Activated B cell treated with CpG ODN at 0.5 μM for 24 hours (primary cell): ENCODE measurements at places on chromosomes 1 and 21.

DNA sequence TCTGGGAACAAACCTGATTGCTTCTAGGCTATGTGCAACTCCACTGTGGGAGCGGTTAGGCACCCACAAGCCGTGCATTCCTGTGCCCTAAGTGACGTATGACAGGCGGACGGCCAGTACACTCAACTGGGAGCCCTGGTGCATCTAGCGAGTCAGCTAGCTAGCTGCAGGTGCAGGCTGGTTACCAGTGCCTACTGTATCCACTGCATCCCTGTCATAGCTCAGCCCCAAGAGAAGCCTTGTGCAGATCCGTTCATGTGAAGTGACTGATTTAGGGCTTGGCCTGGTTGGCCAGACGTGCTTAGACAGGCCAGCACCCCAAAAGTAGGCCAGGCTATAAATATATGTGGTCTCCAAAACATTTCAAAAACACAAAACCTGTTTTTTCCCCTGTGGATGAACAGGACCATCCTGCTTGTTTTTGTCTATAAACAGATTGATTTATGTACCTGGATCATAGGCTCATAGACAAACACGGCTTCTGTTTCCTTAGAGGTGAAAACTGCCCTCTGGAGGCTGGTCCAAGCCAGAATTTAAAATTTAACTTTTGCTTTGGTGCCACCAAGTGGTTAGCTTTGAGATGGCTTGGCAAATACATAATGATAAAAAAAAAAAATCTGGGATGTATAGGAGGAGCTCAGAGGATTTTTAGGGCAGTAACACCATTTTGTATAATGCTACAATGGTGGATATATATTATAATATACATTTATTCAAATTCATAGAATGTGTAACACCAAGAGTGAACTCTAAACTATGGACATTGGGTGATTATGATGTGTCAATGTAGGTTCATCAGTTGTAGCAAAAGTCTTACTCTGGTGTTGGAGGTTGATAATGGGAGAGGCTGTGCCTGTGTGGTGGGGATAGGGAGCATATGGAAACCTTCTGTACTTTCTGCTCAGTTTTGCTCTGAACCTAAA, 68.5 kb downstream of the GIPC2 start:
- DNase-seq: no peak

- no peak for DNase-seq
These were observed 52.5 kb downstream of the NFASC start for GRCh38 chr1:204923201-204923600.

- no peak for DNase-seq
These were observed 5.4 kb upstream of the LRRC40 start for GRCh38 chr1:70210820-70211219.

DNA sequence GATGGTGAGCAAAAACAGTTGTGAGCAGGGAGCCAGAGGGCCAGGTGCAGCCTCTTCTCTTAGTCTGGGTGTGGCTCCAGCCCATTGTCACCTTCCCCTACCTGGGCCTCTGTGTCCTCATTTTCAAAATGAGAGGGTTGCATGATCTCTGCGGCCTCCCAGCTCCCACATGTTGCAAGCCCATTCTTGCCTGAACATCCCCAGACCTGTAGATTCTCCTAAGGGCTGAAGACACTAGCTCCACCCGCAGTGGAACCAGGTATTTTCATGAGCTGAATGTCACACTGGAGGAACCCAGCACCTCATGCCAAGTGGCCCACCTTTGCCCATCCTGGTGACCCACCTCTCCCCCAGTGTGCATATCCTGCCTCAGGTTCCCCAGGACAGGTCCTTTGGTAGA, 12.3 kb downstream of the IKBKE start:
- no peak for DNase-seq

GRCh38 chr1:7373876-7374562, 397.1 kb upstream of the VAMP3 start:
- DNase-seq: no peak

DNA sequence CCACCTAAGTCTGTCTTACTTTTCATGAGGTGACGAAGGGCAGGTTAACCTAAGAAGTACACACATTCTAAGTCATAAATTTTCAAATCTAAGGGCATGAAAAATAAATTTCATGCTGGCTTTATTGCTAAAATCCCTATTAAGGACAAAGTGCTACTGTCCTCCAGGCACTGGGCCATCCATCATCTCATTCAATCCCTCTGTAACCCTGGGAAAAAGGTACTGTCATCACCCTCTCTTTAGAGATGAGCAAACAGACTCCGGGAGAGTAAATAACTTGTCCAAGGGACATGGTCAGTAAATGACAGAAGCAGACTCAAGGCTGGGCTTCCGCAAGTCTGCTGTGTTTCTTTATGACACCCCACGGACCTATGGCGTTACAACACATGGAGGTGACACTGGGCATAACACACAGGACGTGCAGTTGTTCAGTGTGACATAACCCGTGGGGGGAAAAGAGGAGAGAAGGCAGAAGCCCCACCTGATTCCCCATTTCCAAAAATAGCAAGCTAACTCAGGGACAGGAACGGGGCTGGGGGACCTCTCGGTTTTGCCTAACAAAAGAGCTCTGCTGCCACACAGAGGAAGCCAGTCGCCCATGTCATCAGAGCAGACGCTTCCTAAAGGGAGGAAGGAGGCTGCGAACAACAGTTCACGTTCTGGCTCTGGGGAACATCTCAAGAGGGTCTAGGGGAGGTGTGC, 12.5 kb upstream of the SRM start:
- DNase-seq: no peak

DNA sequence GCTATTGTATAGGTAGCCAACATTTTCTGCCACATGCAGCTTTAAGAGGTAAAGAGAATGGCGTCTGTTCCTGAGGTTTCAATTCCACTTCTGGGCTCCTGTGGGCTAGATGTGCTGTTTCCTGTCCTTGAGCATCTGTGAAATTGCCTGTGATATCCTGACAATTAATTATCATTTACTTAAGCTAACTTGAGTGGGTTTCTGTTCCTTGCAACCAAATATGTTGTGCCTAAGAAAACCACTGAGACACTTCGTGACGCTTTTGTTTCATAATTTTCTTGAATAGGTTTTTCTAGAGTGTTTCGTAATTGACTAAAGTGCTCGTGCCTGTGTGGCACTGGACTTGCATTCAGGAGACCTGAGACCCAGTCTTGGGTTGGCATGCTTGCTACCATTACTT, 127.3 kb upstream of the POU3F1 start:
- DNase-seq: no peak

DNA sequence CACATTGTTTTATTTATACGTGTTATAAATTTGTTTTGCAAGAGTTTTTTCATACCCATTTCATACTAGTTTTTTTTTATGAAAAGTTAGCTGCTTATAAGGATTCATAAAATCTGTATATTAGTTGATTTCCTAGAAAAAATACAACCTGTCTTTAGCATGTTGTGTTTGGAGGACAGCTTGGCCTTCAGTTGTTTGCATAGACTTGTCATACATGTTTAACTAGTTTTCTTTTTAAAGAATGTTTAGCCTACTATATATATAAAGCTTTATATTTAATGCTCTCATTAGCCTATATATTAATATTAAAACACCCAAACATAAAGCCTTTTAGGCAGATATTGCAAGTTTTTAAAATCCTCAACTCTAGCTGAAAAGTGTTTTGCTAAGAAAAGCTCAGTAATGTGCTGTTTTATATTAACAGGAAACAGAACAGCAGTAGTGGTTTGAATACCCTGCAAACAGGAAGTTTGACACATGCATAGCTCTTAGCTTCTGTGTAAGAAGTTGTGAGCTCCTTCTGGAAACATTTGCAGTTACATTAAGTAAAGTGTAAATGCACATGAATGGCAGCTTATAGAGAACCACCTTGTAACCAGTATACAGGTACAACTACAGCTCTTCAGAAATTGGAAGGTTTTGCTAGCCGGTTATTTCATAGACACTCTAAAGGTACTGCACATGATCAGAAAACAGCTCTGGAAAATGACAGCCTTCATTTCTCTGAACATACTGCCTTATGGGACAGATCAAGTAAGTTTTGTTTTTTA, at the start of gene PRKACB:
TSS of gene PRKACB (plus strand) at position 476 of the 770 bp plus-strand sequence. CDS start at position 567, 91 bp downstream.
- DNase-seq: no peak

DNA sequence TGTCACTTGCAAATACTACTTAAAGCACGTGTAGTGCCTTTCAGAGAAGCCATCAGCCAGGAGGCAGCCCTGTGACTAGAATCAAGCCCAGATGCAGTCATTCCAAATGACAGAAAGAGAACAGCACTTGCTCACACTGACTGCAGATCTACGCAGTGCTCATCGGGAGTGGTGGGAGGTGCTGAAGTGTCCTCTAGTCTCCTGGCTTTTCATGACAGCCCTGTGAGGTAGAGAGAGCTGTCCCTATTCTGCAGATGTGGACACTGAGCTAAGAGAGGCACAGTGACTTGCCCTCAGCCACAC, 62.3 kb upstream of the EDN2 start:
- no peak for DNase-seq

GRCh38 chr1:226825037-226825745, 45.2 kb upstream of the PSEN2 start:
- no peak for DNase-seq

- DNase-seq: no peak
These were observed 9.7 kb downstream of the MYOG start for GRCh38 chr1:203076031-203076511.

- no peak for DNase-seq
These were observed 703.1 kb downstream of the ADGRL2 start for GRCh38 chr1:82503822-82504221.

- DNase-seq: no peak
These were observed 77.6 kb downstream of the MATN1 start for GRCh38 chr1:30645807-30646206.

GRCh38 chr1:157202331-157202730, 64.1 kb upstream of the ETV3 start:
- DNase-seq: no peak

GRCh38 chr1:7303554-7304317, 467.4 kb upstream of the VAMP3 start:
- no peak for DNase-seq

DNA sequence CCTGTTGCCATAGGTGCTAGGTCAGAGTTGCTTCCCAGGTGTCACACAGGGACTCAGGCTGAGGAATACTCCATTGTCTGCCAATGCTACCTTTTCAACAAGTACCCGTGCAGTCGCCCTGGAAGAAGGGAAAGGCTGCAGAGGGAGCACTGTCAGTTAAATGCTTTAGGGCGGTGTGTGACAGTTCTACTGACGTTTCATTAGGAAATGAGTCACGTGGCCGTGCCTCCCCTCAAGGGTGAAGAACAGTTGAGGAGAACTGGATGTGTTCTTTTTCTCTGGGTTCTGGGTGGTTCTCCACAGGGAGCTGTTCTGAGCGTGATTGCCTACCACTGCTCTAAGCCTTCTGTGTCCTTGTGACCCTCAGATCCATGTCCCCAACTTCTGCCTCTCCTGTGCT, 197.6 kb downstream of the CACNA1E start:
- DNase-seq: no peak

DNA sequence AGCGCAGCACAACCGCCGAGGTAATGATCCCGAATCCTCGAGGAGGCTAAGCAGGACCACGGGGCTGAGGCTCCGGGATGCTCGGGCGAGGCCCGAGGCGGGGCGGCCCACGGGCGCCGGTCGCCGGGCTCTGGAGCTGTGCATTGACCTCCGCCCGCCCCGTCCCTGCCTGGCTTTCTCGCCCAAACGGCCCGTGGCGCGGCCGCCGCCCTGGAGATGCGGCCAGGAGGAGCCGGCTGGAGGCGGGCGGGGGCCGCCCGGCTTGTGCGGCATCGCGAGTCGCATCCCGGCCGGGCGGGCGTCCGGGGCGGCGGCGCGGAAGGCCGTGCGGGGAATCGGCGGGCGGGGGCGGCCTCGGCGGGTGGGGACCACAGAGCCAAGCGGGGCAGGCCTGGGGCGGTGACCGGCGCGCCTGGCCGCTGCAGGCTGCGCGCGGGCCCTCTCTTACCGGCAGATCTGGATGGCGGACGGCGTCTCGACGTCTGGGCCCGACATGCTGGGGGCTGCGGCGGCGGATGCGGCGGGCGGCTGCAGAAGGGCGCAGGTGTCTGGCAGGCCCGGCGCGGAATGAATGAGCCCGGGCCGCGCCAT, 663 bp downstream of the ACOT7 start:
- no peak for DNase-seq

- no peak for DNase-seq
These were observed 48.0 kb downstream of the DNAI4 start for GRCh38 chr1:66876664-66877063.

GRCh38 chr1:40004857-40005256, 35.7 kb upstream of the CAP1 start:
- no peak for DNase-seq

DNA sequence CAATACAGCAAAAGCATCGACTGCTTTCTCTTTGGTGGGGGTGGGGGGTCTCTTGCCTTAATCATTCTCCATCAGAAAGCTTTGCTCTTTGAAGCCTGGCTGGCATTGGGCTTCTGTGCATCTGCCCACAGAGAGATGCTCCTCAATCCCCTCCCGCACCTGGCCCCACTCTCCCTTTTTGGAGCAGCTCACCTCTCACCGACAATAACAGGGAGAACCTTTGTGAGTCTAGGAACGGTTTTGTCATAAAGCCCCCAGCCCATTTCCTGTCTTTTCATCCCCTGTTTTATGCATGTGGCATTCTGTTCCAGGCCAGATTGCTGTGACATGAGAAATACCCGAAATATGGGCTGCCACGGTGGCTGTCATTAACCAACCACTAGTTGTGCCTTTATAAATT, 469.0 kb upstream of the VAMP3 start:
- no peak for DNase-seq

DNA sequence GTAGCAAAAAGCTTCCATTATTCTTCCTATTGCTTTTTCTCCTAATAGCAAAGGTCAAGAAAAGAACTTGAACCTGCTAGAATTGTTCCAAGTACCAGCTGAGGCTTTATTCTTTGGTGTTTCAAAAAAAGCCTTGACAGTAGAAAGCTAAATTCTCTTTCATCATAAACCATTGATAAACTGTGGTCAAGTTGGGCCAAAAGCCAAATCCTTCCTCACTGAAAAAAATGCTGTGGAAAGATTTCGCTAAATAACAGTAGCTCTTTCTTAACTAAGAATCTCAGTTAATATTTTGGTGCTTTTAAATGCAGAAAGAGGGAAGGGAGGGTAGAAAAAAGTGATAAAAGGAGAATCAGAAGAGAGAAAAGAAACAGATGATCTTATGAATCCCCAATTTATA, 14.0 kb upstream of the JAM2 start:
- no peak for DNase-seq

GRCh38 chr1:88474555-88475304, 209.3 kb upstream of the PKN2 start:
- DNase-seq: no peak

DNA sequence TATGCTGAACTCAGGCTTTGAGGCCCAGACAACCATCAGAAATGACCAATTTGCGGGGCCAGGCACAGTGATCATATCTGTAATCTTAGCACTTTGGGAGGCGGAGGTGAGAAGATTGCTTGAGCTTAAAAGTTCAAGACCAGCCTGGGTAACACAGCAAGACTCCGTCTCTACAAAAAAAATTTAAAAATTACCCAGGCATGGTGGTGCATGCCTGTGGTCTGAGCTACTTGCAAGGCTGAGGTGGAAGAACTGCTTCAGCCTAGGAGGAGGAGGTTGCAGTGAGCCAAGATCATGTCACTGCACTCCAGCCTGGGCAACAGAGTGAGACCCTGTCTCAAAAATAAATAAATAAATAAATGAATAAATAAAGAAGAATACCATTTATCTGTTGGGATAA, 156.5 kb downstream of the EIF4G3 start:
- DNase-seq: no peak

GRCh38 chr1:89911191-89911991, 83.5 kb upstream of the ZNF326 start:
- no peak for DNase-seq
